Progenitor cell of endocrine pancreas (in vitro differentiated cells): ENCODE measurements at places on chromosomes 5 and 9.

DNA sequence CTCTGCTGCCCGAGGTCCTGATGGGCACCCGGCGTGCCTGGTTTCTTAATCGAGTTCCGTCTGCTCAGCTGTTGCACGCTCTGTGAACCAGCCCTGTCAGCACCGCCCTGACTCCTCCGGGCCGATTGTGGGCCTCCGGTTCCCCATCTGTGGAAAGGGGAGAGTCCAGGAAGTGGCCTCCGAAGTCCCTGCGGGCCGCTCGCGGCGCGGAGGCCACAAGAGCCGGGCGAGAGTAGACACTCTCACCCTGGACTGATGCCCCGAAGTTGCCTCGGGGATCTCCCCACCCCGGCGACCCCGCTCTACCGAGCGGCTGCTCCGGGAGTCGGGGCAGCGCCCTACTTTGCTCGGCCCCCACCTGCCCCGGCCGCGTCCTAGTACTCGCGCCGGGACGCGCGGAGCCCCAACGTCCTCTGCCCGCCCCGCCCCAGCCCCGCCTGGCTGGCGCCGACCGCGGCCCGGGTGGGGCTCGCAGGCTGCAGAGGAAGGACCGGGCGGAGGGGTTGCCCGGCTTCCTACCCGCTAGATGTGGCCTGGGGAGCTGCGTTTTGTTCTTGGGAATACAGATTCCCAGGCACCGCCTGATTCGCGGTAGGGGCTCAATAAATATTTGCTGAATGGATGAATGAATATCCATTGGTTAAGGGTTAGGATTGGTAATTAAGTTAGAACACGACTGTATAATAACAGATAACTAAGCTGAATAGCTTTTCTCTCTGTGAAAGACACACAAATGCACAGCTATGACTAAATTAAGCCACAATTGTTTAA is 935 bp upstream of the ZNF367 start:
- peak; percentile 42 for DNase-seq

- DNase-seq, result no peak
Observed at GRCh38 chr5:10565785-10566542, 2.1 kb downstream of the ANKRD33B start.

DNA sequence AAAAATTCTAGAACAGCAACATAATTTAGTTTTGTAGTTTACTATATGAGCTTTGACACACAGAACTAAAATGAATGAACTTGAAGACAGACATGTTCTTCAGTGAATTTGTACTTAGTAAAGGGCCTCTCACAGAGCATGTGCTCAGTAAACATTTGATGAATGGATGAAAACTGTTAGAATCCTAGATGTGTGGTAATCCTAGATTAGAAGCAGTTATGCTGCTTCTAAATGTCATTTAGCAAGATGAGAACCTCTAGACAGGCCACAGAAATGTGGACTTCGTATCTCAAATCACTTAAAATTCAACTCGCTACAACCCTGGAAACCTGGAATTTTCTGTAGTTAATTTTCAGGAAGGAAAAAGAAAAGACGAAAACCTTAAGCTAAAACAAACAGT is 8.5 kb downstream of the GOLPH3 start:
- no peak for DNase-seq

- no peak for DNase-seq
Observed at GRCh38 chr9:128144239-128145181, 4.7 kb upstream of the LCN2 start.

GRCh38 chr9:100063185-100063584 is 35.6 kb downstream of the ERP44 start:
- no peak for DNase-seq

DNA sequence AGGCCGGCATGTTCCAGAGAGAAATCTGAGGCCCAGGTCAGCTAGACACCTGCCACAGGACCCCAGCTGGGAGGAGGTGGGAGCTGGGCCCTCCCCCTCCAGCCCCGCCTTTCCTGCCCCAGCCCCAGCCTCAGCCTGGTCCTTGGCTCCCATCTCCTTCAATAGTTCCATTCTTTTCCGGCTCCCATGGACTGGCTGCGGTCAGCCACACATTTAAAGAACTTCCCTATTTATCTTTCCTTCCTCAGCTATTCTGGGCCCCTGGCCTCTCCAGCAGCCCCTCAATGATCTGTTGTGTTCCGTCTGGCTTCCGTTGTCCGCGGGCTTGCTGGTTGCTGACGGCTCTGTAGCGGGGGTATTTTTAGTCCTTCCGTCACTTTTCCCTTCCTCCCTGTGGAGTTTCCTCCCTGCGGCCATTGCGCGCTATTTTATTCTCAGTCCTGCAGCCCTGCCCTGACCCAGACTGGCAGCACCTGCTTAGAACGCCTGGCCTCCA is 73.8 kb downstream of the AMBP start:
- no peak for DNase-seq

DNA sequence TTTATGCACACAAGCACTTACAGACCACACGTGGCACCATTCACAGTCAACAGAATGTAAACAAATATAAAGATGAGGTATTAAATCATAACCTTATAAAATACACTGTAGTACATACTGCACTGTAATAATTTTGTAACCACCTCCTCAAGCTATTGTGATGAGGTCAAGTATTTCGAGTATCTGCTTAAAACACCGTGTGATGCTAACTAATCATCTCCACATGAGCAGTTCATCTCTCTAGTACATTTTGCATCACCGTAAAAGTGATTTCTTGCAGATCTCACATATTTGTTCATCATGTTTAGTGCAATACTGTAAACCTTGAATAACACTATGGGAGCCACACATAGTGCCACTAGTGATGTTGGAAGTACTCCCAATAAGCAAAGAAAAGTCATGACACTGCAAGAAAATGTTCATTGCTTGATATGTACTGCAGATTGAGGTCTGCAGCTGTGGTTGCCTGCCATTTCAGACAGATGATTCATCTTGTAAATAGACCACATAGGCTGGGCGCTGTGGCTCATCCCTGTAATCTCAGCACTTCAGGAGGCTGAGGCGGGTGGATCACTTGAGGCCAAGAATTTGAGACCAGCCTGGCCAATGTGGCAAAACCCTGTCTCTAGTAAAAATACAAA is 44.3 kb downstream of the FOXB2 start:
- DNase-seq, result no peak

GRCh38 chr5:31770998-31771397 is 132.1 kb downstream of the PDZD2 start:
- DNase-seq, result no peak

DNA sequence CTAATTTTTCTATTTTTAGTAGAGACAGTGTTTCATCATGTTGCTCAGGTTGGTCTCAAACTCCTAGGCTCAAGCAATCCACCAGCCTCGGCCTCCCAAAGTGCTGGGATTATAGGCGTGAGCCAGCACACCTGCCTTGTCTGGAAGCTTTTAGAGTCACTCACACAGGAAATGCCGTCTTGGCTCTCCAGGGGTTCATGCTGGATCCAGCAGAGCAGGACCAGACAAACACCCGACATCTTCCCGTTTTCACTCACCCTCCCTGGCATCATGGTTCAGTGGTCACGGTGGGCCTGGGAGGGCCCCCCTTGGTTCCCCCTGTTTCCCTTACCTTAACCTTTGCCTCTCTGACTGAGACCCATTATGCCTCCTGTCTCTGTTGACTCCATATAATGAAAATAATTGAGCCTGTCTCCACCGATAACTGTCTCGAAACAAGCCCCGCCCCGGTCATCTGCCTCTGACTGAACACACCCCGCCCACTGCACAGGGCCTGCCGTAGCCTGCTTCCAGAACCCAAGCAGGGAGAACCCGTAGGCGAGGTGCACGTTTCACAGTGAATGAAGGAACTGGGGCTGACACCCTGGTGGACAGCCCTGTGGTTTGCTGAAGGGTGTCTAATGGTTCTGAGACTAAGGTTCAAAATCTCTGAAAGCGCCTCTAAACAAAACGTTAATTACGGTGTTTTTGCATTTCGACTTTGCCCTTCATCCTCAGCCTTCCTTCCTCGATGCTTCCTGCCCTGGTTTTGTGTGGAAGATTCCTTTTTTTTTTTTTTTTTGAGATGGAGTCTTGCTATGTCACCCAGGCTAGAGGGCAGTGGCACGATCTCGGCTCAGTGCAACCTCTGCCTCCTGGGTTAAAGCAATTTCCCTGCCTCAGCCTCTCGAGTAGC is 39.7 kb upstream of the SPRY4 start:
- no peak for DNase-seq

DNA sequence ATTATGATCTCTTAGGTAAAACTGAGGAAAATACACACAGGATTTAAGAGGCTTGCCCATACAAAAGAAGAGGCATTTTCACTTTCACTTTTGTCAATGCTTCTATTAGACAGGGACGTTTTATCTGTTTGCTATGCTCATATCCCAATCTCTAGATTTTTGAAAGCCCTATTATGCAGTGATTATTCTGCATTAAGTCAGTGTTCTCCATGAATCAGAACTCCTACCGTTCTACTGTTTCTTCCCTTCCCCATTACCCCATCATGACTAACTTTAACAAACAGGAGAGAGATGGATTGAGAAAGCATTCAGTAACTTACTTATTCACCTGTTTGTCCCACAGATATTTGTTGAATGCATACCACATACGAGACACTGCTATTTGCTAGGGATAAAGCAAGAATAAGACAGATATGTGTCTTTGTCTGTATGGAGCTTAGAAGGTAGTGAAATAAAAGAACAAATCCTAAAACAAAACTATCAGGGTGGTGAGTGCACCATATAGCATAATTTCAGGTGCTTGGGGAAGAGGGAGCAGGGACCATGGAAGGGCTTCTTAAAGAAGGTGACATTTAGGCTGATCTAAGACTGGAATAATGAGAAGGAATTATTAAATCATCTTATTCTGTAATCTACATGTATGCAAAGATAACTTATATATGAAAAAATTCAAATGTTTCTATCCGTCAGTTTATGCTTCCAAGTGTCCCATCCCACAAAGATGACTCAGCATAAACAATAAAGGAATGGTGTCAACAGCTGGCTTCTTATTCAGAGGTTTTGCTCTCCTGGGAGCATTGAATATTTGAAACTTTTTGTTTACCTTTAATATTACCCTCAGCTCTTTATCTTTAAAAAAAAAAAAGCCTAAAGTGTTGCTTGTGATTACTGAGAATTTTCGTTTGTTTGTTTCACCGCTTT is 328.1 kb downstream of the HINT1 start:
- no peak for DNase-seq
